ENCODE measurements at places on chromosomes 1 and 21.

GRCh38 chr1:38014724-38015424 is 2.3 kb downstream of the UTP11 start:
- no peak for DNase-seq

DNA sequence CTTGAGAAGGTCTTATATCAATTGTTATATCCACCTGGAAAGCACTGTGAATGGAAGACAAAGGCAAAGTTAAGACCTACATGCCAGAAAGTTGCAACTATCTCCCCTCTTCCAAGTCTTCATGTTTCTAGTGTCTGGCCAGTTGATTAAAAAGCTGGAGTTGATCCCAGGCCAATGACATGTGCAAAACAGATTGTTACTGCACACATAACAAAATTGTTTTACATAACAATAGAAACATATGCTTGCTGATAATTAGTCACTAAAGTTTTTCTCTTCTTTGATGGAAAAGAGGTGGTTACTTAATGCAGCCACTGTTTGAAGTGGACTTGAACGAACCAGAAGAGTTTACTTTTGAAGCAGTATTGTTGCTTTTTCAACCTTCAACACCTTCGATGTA is 158.2 kb downstream of the TGFBR3 start:
- no peak for DNase-seq

DNA sequence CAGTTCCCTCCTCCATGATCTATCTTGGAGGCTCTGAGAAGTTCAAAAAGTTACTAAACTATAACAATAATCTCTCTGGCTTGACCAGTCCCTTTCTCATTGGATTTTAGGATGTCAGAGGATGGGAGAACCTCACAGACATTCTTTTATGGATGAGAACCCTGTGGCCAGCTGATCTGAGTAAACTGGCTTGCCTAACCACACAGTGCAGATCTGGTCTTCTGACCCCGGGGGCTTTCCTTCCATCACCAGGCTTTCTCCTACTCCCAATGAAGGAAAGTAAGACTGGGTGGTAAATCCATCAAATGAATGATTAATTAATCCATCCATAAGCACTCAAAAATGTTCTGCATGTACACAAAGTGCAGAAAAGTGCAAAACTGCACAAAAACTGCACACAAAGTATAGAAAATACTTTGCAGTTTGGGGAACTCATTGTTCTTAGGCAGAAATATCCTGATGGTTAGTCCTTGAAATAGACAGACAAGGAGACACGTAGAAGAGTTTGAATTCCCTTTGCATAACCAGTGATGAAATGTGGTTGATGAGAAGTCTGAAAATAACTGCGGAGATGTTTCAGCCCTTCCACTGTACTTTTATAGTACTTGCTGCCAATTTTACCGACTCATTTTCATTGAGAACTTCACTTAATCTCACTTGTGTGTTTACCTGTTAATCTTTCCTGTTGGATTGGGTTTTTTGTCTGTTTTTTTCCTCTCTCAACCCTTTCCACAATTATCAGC is 2.5 kb upstream of the F3 start:
- DNase-seq: no peak

- DNase-seq: no peak
Measured at GRCh38 chr1:153357076-153357852, 390 bp upstream of the S100A9 start.

- DNase-seq: no peak
Measured at GRCh38 chr1:209924390-209924789, 13.6 kb upstream of the SYT14 start.

DNA sequence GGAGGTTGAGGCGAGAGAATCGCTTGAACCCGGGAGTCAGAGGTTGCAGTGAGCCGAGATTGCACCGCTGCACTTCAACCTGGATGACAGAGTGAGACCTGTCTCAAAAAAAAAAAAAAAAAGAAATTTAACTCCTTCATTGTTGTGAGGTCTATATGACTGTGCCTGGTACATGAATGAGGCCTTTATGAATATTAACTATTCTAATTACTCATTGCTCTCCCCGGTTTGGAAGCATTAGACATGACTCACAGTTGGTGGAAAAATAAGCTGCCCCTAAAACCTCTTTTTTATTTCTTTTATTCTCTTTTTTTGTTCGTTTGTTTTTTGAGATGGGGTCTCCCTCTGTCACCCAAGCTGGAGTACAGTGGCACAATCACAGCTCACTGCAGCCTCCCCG is 3.3 kb downstream of the NPPB start:
- DNase-seq: no peak

DNA sequence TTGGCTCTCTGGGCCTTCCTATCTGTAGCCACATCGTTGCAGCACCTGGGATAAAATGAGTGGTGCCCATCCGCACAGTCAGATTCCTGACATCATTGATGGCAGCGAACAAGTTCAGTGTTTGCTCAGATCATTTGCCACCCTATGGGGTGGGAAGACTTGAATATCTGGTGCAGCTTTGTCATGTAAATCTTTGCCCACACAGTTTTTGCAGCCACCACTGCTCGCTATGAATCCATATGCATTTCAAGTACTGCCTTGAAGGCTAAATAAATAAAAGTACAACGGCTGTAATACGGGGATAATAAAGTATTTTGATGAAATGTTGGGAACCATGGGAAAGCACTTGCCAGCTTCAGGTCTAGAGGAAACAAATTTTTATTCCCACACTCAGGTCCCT is 56.3 kb upstream of the COA6 start:
- DNase-seq: no peak

DNA sequence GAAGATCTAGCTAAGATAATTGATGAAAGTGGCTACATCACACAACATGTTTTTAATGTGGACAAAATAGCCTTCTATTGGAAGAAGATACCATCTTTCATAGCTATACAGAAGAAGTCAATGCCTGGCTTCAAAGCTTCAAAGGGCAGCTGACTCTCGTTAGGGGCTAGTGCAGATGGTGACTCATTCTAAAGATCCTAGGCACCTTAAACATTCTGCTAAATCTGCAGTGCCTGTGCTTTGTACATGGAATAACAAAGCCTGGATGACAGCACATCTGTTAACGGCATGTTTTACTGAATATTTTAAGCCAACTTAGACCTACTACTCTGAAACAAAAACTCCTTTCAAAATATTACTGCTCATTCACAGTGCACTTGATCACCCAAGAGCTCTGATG is 65.6 kb upstream of the USP24 start:
- DNase-seq: no peak

DNA sequence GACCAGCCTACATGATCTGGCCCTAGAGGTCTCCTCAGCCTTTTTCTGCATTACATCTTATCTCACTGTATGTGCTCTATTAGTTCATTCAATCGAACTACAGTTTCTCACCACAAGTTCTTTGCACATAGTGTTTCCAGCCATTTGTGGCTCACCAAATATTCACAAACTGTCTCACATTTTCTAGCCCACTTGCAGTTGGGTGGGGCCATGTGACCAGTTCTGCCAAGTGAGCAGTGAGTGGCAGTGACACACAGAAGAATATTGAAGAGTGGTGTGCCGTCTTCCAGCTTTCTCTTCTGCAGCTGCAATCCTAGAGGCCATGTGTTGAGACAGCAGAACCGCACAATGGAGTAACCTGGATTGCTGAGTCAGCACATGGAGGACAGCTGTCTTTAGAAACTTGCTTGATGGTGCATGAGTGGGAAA is 103.2 kb upstream of the ZNF644 start:
- DNase-seq: peak; percentile 46

DNA sequence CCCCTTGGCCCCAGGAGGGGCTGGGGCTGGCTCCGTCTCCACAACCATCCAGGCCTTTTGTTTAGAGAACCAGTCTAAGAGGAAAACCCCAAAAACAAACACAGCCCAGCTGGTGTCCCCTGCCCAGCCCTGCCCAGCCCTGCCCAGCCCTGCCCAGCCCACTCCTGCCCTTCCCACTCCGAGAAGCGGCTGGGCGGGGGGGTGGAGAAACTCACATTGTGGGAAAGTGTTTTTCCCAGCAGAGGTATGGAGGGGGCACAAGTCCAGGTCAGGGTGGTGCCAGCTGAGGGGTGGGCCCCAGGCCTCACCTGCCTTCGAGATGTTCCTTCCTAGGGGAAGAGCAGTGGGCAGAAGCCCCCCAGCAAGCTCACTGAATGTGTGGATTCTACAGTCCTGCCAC is 10.0 kb upstream of the FAM131C start:
- no peak for DNase-seq

- DNase-seq: no peak
Measured at GRCh38 chr1:205319081-205320018, 2.2 kb downstream of the NUAK2 start.

DNA sequence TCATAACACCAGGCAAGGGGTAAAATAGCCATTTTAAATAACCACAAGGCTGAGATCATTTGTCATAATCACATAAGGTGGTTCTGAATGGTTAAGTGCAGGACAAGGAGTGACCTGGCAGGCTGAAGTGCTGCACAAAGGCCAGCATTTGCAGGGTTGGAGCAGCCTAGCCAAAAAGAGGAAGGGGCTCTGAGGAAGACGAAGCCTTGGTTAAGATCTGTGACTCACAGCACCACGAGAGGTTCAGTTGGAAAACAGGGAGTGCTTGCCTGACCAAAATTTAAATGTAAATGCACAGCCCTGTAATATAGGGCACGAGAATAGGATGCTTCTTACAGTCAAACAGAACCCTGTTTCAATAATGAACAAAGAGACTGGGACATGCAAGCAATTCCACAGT is 12.1 kb downstream of the ATP5PF start:
- no peak for DNase-seq

- DNase-seq: no peak
Measured at GRCh38 chr1:244346972-244347618, 104.6 kb downstream of the ADSS2 start.

DNA sequence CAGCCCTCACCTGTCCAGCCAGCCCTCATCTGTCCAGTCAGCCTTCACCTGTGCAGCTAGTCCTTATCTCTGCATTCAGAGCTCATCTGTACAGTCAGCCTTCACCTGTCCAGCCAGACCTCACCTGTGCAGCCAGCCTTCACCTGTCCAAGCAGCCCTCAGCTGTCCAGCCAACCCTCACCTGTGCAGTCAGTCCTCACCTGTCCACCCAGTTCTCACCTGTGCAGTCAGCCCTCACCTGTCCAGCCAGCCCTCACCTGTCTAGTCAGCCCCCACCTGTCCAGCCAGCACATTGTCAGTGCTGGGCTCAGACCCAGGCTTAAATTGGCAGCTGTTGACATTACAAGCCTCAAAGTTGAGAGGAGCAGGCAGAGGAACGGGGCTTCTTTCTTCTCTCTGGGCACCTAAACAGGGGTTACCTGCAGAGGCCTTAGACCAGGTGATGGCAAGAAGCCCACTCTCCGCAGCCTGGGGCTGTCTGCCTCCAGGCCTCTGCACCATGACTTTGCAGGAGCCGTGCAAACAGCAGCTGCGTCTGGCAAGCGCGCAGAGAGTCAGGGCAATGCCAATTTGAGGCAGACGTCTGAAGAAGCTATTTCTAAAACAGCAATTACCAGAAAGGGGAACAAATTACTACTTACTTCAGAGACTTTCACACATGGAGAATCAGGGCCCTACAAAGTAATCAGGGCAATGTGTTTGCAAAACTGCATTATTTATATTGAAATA is 506.1 kb downstream of the NPHP4 start:
- no peak for DNase-seq

DNA sequence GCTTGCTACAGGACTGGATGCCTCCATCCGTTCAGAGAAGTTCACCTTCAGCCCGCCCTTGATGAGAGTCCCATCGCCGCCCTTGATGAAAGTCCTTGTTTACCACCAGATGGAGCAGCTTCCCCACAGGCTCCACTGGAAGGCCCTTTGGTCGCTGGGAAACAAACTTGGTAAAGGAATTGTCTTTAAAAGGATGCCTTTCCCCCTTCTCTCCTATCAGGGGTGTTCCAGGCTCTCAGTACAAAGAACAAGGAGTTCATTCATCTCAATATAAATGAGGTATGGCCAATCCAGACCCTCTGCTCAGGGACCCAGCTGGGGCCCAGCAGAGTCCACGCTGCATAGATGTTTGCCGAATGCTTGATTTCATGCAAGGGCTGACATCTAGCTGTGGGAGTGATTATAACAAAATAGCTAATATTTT is 50.8 kb downstream of the CAPN9 start:
- DNase-seq: peak; percentile 78

- peak; percentile 26 for DNase-seq
Measured at GRCh38 chr1:3817821-3818597, 21.7 kb upstream of the LRRC47 start.

DNA sequence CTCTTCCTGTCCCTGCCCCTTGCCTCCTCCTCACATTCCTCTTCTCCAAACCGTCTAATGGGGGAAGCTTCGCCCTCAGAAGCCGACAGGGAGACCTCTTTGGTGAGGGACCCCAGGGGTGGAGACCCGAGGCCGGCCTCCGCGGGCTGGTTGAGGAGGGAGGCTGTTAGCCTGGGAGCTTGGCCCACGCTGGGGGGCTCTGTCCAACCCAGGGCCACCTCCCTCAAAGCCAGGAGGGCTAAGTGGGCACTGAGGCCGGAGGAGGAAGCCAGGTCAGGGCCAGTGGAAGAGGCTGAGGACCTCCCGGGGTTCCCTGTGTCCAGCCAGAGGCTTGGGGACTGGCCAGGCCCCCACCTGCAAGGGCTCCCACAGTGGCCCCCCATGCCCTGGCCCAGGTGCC is 5.3 kb downstream of the GABRD start:
- no peak for DNase-seq

GRCh38 chr21:31872452-31873274 is at the start of gene HUNK:
HUNK (plus strand) TSS chr21:31873020; CDS start chr21:31873675, 655 bp downstream.
- DNase-seq: peak; percentile 81

GRCh38 chr1:67436511-67437055 is 6.4 kb upstream of the SERBP1 start:
- no peak for DNase-seq

DNA sequence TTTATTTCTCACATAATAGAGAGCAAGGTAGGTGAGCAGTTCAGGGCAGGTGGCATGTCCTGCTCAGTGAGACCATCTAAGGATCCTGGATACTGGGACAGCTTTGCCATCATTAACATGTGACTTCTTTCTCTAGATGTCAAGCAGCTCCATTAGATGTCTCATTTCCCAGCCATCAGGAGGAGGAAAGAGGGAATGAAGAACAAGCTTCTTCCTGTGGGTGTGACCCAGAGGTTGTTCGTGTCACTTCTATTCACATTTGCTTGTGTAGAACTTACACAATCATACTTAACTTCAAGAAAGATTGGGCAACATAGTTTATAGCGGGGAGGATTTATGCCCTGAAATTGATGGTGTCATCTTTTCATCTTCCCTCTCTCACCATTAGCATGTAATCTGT is 169.2 kb upstream of the B3GALT2 start:
- no peak for DNase-seq

GRCh38 chr21:40166291-40166843 is 299.1 kb downstream of the PCP4 start:
- DNase-seq: no peak

DNA sequence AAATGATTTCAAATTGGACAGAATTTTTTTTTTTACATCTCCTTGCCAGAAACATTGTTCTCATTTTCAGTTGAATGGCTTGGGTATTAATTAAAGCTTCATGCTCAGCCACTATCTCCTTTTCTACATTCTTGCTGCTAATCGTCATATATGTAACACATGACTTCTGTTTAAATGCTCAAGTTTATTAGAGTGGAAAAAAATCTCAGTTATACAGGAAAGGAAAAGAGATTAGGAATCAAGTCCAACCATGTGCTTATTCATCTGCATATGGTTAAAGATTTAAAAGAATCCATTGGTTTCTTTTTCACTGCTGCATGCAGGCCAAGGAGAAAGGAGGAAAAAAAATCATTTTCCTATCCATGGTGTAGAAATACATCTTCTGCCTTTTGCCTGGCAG is 47.3 kb upstream of the CNN3 start:
- DNase-seq: no peak

- no peak for DNase-seq
Measured at GRCh38 chr1:170240409-170240808, 94.7 kb downstream of the NTMT2 start.

All from right forelimb (tissue), 1 donor.